ENCODE measurements at places on chromosomes 6 and 20. TPM values are rescaled to one million over a fixed set of nuclear protein-coding genes. Genes with fewer than 3 reads are reported as not detected.

- peak; percentile 57 for DNase-seq
Measured at GRCh38 chr20:18943542-18943941, 130.0 kb downstream of the SCP2D1 start.

- no peak for DNase-seq
Measured at GRCh38 chr6:161011492-161012480, 20.2 kb downstream of the MAP3K4 start.

DNA sequence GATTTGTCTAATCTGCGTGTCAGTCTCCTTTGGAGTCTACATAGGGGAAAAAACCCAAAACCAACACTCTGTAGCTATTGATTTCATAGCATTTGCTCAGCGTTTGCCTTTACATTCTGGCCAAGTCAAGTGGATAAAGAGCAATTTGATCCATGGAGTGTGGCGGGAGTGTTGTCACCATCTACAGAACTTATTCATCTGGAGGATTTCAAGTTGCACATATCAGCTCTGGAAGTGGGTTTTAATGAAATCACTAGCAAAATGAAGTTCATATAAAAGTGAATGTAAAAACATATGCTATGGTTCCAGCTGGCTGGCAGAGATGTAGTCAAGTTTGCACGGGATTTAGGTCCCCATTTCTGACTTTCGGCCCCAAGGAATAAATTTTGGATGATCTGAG is 219.7 kb upstream of the SUPT3H start:
- no peak for DNase-seq

GRCh38 chr6:134603561-134603960 is 285.6 kb upstream of the SGK1 start:
- no peak for DNase-seq

GRCh38 chr6:91137286-91137685 is 550.4 kb upstream of the MAP3K7 start:
- no peak for DNase-seq

GRCh38 chr20:61528591-61528990 is 276.5 kb downstream of the CDH4 start:
- DNase-seq, result no peak

- DNase-seq, result no peak
Measured at GRCh38 chr20:8788831-8789230, 280.1 kb upstream of the PLCB4 start.

DNA sequence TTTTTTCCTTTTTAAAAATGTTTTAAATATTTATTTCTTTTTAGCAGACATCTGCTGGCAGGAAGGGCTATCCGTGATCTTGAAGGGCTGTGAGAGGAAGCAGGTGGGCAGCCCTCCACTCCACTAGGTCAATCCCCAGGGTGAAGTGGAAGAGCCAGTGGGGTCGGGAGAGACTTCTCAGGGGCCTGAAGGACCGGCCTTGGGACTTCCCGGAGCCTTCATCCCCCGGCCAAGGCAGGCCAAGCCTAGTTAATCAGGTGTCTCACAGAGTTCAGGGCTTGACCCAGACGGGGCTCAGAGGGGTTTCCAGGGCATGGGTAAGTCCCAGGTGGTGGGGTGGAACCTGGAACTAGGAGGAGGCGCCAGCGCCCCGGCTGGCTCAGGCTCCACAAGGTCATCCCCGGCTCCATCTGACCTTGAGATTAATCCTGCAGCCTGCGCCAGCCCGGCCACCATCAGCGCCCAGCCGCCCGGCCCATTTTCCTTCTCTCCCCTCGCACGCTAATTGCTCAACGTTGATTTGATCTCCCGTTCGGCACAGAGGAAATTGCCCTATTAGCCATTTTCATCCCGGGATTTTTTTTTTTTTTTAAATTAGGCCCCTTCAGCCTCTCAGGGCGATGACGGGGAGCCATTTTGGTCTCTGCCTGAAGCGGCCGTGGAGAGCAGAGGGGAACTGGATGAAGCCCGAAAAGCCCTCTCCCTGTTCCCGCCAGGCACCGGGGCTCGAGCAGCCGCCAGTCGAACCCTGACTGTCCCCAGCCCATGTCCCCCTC is 44.4 kb downstream of the MDFI start:
- no peak for DNase-seq

- peak; percentile 32 for DNase-seq
Measured at GRCh38 chr6:127096167-127096566, 22.3 kb upstream of the RSPO3 start.

GRCh38 chr6:128899341-128900050 is 16.6 kb downstream of the LAMA2 start:
- DNase-seq, result no peak

DNA sequence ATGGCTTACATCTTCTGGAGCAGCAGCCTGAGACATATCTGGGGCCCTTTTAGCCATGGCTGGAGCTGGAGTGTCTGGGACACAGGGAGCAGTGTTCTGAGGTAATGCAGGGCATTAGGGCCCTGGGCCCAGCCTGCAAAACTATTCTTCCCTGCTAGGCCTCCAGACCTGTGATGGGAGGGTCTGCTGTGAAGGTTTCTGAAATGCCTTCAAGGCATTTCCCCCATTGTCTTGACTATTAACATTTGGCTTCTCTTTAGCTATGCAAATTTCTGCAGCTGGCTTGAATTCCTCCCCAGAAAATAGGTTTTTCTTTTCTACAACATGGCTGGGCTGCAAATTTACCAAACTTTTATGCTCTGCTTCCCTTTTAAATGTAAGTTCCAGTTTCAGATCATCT is 61.5 kb downstream of the EDN1 start:
- DNase-seq, result no peak

DNA sequence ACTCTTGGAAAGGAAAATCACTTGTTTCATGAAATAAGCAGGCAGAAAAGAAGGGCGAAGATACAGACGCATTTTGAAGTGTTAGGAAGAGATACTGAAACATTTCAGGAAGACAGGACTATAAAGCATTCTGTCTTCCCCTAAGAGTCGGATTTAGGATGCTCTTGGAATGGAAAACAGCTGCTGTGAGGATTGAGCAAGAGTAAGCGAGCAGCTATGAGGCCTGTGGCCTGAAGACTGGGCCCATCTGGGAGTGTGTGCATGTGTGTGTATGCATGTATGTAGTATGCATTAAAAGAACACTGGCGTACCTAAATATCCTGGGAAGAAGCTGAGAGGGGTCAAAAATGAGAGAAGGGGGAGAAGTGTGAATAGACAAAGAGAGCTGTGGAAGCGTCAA is 83.6 kb downstream of the SIM1 start:
- no peak for DNase-seq

GRCh38 chr6:138440758-138441357 is 36.8 kb downstream of the HEBP2 start:
- no peak for DNase-seq

DNA sequence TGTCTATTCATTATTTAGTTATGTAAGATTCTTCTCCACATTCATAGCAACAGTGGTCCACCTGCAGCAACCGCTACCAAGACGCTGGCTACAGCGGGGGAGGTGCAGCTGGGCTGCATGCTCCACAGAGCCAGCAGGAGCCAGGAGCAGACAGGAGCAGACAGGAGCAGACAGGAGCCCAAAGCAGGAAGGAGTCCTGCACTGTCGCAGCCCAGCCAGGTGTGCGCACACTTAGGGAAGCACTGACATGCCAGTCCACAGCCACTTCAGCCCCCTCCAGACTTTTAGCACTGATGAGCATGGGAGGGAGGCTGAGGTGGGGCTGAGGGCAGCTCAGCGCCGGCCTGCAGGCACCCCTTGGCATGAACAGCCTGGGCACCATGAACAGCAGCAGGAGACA is 19.6 kb downstream of the KIF16B start:
- no peak for DNase-seq

- DNase-seq, result peak; percentile 65
Measured at GRCh38 chr20:50335105-50335504, 144.5 kb downstream of the CEBPB start.

GRCh38 chr6:29797135-29797534 is 30.5 kb upstream of the HLA-G start:
- peak; percentile 70 for DNase-seq

- DNase-seq, result peak; percentile 8
Measured at GRCh38 chr20:54668271-54669039, 193.1 kb downstream of the DOK5 start.

DNA sequence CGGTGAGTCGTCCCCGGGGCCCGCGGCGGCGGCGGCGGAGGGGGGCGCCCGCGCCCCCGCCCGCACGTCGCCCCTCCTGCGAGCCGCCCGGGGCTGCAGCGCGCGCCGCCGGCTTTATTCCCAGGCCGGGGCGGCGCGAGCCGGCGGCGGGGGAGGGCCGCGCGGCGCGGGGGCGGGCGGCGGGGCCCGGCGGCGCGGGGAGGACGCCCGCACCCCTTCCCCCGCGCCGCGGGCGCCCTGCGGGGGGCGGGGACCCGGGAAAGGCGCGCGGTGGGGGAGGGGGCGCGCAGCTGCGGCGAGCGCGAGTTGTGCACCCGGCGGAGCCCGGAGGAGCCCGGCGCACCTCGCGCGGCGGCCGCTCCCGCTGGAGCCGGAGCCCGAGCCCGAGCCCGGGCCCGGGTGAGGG is 646 bp downstream of the HMGA1 start:
- DNase-seq, result no peak

PSORS1C1 gene
- total RNA-seq, result 0.64 TPM

CGA gene
- 0.13 TPM for total RNA-seq

GSTA2 gene
- not detected for total RNA-seq

NHLRC1 gene
- 0.31 TPM for total RNA-seq

JARID2 gene
- 11.7 TPM for total RNA-seq

SMIM8 gene
- 5.6 TPM for total RNA-seq

HCK gene
- not detected for total RNA-seq

All from HT1080 (cell line).